ENCODE measurements at places on chromosomes 11 and 22.

GRCh38 chr22:30201945-30202344, 44.6 kb downstream of the LIF start:
- H3K4me3 ChIP-seq, result no peak overlapping the region
- peaks cover 58% of the 10 kb centered on the region for H3K4me1 ChIP-seq
- H3K27ac ChIP-seq, result peak overlapping the region; percentile 77
- DNase-seq, result no peak

- H3K27me3 ChIP-seq, result no peaks in the 10 kb centered on the region
- H3K4me3 ChIP-seq, result no peak overlapping the region
- no peak for DNase-seq
- no peaks in the 10 kb centered on the region for H3K4me1 ChIP-seq
These were observed 6.1 kb upstream of the CXCR5 start for GRCh38 chr11:118877487-118878162.

DNA sequence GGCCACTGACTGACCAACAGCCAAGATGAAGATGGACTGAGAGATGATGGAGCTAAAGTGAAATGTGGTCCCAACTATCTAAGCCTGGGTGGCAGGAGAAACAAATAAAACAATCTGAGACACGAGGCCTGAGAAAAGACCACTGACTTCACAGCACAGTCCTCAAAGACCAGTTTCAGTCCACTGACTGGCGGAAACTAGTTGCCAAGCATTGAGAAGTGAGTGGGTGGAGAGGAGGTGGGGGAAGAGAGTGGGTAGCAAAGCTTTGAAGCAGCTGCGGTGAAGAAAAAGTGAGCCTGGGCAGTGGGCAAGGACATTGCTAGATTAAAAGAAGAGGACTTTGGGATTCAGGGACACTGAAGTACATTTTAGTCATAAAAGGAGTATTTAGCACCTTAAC, 1.9 kb downstream of the MS4A1 start:
- H3K4me1 ChIP-seq, result no peaks in the 10 kb centered on the region
- no peaks in the 10 kb centered on the region for H3K27me3 ChIP-seq
- H3K36me3 ChIP-seq, result no peaks in the 10 kb centered on the region
- H3K4me3 ChIP-seq, result peak overlapping the region; percentile 3

DNA sequence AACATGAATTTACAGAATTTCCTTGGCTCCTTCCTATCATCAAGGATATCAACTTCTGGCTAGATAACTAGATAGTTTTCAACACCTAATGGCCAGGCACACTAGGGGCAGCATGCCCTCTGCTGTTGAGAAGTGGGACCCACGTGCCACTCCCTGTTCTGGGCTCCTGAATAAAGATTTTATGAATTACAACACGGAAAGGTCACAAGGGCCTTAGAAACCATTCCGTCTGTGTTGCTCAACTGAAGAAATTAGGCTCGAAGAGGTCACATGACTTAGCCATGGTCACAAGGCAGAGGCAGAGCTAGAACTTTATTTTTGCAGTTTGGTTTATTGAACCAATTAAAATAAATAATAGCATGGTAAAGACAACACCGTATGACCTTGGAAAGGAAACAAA, 36.0 kb downstream of the PRCP start:
- H3K27ac ChIP-seq, result peak overlapping the region; percentile 36
- peak; percentile 53 for DNase-seq
- H3K36me3 ChIP-seq, result no peaks in the 10 kb centered on the region
- H3K4me1 ChIP-seq, result peaks cover 42% of the 10 kb centered on the region
- H3K4me3 ChIP-seq, result no peak overlapping the region

GRCh38 chr22:36901411-36902142, 11.9 kb upstream of the CSF2RB start:
- no peak overlapping the region for H3K27ac ChIP-seq
- H3K36me3 ChIP-seq, result no peaks in the 10 kb centered on the region
- H3K4me1 ChIP-seq, result no peaks in the 10 kb centered on the region
- H3K27me3 ChIP-seq, result no peaks in the 10 kb centered on the region
- no peak for DNase-seq

DNA sequence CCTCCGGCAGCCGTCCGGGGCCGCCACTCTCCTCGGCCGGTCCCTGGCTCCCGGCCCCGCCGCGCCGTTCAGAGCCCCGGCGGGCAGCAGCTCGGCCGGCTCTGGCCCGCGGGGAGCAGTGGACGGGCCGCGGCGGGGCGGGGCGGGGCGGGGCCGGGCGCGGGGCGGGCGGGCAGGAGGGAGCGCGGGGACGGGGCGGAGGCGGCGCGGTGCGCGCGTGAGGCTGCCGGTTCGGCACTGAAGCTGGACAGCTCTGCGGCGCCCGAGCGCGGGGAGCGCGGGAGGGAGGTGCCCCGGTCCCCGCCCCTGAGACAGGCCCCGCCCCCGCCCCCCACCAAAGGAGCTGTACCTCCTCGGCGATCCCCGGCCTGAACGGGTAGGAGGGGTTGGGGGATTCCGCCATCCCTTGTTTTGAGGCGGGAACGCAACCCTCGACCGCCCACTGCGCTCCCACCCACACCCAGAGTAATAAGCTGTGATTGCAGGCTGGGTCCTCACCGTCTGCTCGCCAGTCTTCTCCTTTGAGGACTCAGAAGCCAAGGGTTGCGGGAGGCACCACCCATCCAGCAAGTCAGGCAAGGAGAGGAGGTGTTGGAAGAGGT, at the start of gene DRD2:
TSS of gene DRD2 (minus strand) at position 239 of the 602 bp plus-strand sequence. CDS start 50,747 bp downstream, outside the sequence.
- no peak for DNase-seq
- peaks cover 2% of the 10 kb centered on the region for H3K27me3 ChIP-seq
- no peaks in the 10 kb centered on the region for H3K36me3 ChIP-seq
- no peak within 1 kb of the TSS for H3K4me3 ChIP-seq

- no peak overlapping the region for H3K27ac ChIP-seq
- H3K27me3 ChIP-seq, result no peaks in the 10 kb centered on the region
- no peak overlapping the region for H3K4me3 ChIP-seq
- no peaks in the 10 kb centered on the region for H3K36me3 ChIP-seq
- no peak for DNase-seq
These were observed 13.4 kb upstream of the GRK2 start for GRCh38 chr11:67252831-67253239.

- no peak overlapping the region for H3K27ac ChIP-seq
- no peak for DNase-seq
- H3K4me1 ChIP-seq, result no peaks in the 10 kb centered on the region
- H3K27me3 ChIP-seq, result no peaks in the 10 kb centered on the region
These were observed 146.7 kb downstream of the CTTN start for GRCh38 chr11:70544774-70545609.

GRCh38 chr11:12411806-12412727, 34.7 kb downstream of the PARVA start:
- H3K36me3 ChIP-seq, result no peaks in the 10 kb centered on the region
- DNase-seq, result peak; percentile 71
- H3K4me1 ChIP-seq, result peaks cover 6% of the 10 kb centered on the region
- H3K4me3 ChIP-seq, result no peak overlapping the region
- no peaks in the 10 kb centered on the region for H3K27me3 ChIP-seq

DNA sequence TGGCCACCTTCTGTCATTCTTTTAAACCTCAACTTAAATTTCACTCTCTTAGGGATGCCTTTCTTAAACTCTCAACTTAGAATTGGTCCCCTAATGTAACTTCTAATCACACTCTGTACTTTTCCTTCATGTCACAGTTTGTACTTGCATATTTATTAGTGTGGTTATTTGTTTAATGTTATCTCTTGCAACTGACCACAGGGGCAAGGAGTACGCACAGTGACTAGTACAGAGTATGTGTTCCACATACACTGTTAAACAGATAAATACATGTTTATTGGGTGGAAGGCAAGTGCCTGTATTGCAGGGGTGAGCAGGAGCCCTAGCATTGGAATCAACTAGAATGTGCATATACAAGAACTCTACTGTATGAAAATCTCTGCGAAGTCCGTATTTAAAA, 554.0 kb downstream of the INSC start:
- no peaks in the 10 kb centered on the region for H3K27me3 ChIP-seq
- no peaks in the 10 kb centered on the region for H3K36me3 ChIP-seq
- H3K27ac ChIP-seq, result no peak overlapping the region
